B cell (primary cell): ENCODE measurements at places on chromosomes 3 and 15. TPM values are rescaled to one million over a fixed set of nuclear protein-coding genes. Genes with fewer than 3 reads are reported as not detected.

The SERPINI2 gene
- not detected in 2 replicates for total RNA-seq

The MYH15 gene
- 0.07 TPM in 1 of 2 replicates, not detected in the other for total RNA-seq

The PLSCR2 gene
- 0.54 and 0.61 TPM in 2 replicates for total RNA-seq

The SPRED1 gene
- total RNA-seq = 1.2 and 2.1 TPM in 2 replicates

The SLC27A2 gene
- 0.41 and 0.49 TPM in 2 replicates for total RNA-seq
